ENCODE measurements at places on chromosomes 3 and 15. TPM values are rescaled to one million over a fixed set of nuclear protein-coding genes. Genes with fewer than 3 reads are reported as not detected.

GRCh38 chr3:66398228-66399025 is 102.4 kb downstream of the LRIG1 start:
- no peak for DNase-seq

- DNase-seq, result no peak
Observed at GRCh38 chr15:85480923-85481322, 100.5 kb downstream of the AKAP13 start.

DNA sequence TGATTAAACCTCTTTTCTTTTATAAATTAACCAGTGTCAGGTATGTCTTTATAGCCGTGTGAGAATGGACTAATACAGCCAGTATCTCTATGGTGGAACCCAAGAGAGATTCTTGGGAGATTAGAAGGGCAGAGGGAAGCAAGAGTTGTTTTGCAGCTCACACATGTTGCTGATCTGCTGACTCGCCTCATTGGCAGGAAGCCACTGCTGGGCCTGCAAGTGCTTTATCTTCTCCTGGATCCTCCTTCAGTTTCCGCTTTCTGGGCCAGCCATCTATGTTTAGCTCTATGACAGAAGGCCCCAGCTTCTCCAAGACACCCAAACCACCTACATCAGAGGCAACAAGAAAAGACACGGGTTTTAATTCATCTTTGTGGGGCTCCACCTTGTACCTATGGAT is 23.4 kb upstream of the GALNT15 start:
- peak; percentile 59 for DNase-seq

The CRELD1 gene
- 33.1 TPM for total RNA-seq

DNA sequence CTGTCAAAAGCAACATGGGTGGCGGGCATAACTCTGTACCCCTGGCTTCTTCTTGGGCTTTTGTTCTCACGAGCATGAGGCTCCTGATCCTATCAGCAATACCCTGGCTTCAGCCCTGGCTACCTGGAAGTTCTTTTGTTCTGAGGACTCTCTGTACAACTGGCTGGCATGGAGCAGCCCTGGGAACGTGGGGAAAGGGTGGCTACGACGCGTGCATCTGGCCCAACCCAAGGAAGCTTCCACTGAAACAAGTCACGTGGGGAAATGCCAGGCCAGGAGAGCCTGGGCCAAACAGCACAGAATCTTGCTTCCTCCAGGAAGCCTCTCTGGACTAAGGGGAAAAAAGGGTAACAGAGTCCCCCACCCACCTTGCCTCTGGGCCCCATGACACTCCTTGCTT is 22.7 kb upstream of the ATP2B2 start:
- no peak for DNase-seq
